ENCODE measurements at places on chromosomes 3 and 15. TPM values are rescaled to one million over a fixed set of nuclear protein-coding genes. Genes with fewer than 3 reads are reported as not detected.

The SPINK8 gene
- total RNA-seq, result not detected

The CYP1A1 gene
- 1.6 TPM for total RNA-seq

The MTMR10 gene
- total RNA-seq, result 26.6 TPM

DNA sequence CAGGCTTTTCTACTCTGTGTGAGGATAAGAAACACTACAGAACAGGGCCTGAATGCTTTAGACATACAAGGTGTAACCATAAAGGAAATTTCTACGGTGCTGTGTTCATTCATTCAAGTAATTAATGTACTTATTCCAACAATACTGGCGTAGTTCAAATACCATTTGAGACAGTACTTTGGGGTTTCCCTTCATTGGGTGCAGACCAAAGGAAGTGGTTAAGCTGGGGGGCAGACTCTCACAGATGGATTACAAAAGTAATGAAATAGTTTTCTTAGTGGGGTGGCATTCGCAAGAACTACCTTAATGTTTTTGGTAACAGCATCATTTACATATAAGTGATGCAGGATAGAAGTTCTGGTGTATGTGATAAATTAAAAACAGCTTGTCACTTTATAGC lies 65.9 kb downstream of the BTD start:
- DNase-seq, result no peak

GRCh38 chr3:52671676-52672075 lies 14.0 kb downstream of the PBRM1 start:
- no peak for DNase-seq

- no peak for DNase-seq
Measured at GRCh38 chr3:16998236-16998923, 113.6 kb downstream of the PLCL2 start.
